Renal cortex interstitium (tissue), 15 donors: ENCODE measurements at places on chromosomes 1 and 21.

DNA sequence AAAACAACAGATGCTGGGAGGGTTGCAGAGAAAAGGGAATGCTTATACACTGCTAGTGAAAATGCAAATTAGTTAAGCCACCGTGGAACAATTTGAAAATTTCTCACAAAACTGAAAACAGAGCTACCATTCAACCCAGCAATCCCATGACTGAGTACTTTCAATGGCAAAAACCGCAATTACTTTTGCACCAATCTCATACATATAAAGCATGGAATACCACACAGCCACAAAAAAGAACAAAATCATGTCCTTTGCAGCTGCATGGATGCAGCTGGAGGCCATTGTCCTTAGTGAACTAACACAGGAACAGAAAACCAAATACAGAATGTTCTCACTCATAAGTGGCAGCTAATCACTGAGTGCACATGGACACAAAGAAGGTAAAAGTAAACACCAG, 6.3 kb upstream of the OR2T8 start:
- no peak for DNase-seq

GRCh38 chr1:156499194-156499841, 1.3 kb downstream of the MEF2D start:
- DNase-seq: peak; percentile 32

GRCh38 chr1:95233319-95233736, 682 bp upstream of the RWDD3 start:
- no peak for DNase-seq

DNA sequence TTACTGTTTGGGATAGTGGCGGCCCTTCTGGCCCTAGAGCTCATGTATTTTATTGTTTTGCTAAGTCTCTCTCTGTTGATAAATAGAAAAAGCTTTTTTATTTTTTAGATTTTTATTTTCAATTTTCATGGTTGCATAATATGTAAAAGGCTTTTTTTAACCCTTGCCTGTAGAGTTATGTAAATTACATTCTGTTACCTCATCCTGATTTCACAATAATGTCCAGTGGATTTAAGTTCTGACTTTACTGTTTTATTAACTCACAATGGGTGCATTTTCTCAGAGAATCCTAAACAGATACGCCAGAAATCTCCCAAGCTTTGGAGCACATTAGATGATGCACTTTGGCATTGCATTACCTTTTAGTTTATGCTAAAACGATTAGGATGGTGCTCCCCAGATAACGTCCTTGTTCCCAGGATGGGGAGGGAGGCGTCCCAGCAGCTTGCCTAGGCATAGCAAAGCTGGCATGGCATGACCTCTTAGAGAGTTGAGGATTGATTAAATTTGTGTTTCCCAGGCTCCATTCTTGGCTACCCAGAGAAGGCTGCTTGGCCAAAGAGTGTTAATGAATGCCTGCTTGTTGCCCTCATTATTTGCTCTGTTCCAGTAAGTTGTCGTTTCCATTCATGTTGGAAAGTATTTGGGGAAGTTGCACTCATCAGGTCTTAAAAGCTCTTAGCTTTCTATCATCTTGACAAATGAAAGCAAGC, 17.1 kb downstream of the UTP25 start:
- no peak for DNase-seq

DNA sequence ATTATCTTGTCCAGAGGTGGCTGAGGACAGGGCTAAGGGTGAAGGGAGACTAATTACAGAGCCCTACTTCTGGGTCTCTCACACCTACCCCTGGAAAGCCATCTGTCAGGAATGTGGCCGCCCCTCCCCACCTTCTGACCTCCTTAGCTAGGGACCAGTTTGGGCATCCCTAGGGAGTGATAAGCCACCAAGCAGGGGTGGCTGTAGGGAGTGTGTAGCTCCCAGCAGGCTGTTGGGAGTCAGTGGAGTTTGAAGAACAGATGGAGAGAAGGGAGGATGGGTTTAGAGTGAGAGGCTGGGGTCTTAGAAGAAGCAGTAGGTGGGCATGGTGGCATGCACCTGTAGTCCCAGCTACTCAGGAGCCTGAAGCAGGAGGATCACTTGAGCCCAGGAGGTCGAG, 808 bp upstream of the SERINC2 start:
- no peak for DNase-seq

DNA sequence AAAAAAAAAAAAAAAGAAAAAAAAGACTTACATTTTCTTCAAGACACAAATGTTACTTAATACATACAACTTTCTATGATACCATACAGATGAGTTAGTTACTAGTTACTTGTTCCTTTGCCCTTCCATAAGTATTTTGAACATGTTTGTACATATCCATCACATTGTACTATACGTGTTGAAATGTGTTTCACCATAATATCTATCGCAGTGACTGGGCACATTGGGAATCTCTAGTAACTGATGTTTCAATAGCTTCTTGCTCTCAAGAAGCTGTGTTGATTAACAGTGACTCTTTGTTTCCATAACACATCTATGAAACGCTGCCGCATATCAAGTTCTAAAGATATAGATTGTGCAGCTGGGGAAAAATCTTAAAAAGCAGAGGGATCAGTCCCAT, 42.9 kb downstream of the KLHL20 start:
- DNase-seq: no peak

DNA sequence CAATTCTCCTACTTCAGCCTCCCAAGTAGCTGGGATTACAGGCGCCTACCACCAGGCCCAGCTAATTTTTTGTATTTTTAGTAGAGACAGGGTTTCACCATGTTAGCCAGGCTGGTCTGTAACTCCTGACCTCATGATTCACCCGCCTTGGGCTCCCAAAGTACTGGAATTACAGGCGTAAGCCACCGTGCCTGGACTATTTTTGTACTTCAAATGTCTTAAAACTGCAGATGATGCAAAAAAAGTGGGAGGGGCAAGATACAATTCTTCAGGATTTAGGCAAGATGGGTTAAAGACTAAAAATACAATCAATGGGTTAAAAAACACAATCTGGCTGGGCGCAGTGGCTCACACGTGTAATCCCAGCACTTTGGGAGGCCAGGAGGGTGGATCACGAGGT, 4.7 kb downstream of the SCAF4 start:
- DNase-seq: no peak

DNA sequence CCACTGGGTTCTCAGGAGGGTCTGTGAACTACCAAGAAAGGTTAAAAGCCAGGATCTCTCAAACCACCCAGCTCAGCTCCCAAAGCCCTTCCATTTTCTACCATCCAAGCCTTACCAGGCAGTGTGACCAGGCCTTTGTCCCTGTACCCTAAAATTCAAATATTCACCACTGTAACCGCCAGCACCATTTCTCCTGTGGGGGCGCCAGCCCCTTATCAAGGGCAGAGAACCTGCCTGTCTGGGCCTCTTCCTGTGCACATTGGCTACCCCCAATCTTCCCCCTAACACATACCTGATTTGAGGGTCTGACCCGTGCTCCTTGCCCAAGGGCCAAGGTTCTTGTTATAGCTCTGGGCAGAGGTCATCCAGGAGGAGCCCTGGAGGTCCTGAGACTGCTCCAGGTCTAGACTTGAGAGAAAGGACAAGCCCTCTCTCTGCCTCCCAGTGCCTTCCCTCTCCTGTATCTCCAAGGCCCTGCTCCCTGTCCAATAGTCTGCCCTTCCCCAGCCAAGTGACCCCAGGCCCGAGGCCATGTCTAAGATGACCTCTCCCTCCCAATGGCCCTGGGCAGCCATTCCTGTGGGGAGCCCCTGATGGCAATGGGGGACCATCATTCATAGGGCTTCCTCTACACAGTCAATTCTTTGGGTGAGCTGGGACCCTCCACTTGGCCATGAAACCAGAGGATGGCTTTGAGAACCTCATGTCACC, 78.5 kb downstream of the FHAD1 start:
- DNase-seq: no peak

- DNase-seq: no peak
Observed at GRCh38 chr1:63173161-63173560, 149.2 kb upstream of the FOXD3 start.

DNA sequence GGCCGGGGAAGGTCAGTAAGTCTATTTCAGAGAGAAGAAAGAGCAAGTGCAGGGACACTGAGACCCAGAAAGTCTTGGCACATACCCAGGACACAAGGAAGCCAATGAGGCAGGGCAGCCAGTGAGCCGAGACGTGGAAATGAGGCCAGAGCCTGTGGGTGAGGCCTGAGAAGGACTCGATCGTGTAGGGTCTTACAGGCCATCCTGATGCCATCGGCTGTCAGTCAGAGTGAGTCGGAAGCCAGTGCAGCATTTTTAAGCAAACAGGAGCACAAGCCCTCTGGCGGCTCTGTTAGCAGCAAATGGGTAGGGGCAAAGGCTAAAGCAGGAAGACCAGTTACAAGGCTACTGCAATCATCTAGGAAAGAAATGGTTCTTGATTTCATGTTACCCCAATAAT, 6.1 kb upstream of the GJB3 start:
- DNase-seq: no peak

DNA sequence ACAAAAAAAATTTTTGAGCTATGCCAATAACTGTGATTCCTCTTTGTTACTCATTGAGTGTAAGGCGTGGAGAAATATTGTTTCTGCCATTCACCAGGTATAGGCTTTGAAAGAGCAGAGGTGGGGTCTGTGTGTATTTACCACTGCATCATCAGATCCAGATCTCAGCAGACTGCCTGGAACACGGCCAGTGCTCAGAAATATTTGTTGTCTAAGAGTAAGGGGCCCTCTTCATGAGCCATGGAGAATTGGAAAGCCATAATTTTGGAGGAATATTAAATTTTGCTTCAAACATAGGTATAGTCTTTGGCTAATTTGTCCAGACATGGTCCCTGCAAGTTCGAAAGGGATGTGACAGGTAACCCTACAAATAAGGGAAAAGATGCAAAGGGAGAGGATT, 231.3 kb upstream of the IRF2BP2 start:
- DNase-seq: no peak

DNA sequence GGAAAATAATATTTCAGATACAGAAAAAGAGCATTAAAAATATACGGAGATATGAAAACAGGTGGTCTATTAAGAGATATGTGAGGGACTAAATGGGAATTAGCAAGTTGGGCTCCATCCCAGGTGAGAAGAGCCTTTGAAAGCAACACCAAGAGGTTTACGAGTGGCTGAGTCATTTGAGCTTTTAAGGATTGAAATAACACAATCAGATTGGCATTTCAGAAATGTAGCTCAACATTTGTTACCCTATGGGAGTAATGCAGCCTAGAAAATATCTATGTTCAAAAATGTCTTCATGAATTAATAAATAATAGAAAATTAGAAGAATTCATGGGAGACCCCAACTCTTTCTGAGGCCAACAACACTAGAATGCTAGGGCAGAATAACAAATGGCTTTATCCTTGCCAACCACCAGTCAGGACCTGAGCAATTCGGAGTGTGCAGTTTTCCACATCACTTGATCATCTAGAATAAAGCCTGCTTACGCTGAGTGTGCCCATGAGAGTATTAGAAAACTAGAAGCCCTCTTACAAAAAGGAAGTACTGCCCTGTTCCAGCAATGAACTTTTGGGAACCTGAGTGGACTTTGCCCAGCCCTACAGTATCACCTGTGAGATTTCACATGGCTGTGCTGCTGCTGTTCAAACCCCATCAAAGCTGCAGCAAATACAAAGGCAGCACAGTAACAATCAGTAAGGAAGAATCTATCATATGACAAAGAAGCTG, 538.0 kb upstream of the CAMK1G start:
- no peak for DNase-seq

DNA sequence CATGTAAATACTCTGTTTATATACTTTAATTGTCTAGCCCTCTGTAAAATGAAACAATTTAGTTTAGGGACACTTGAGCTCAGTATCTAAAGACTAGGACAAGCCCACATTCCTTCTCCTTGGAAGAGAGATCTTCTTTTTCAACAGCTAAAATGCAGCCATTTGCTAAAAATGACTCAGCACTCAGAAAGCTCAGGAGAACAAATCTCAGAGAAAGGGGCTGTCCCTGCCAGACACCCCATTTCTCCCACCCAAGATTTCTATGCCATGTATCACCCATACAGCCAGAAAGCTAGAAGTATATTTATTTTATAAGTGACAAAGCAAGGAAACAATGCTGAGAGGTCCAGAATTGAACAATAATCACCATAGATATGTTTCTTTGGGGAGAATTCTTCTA, 23.2 kb upstream of the PRDX6 start:
- DNase-seq: no peak

- no peak for DNase-seq
Observed at GRCh38 chr1:226526801-226527595, 21.6 kb upstream of the STUM start.

GRCh38 chr1:193406901-193407300, 220.5 kb upstream of the B3GALT2 start:
- no peak for DNase-seq

GRCh38 chr1:24910751-24911650, 19.1 kb downstream of the RUNX3 start:
- no peak for DNase-seq

- no peak for DNase-seq
Observed at GRCh38 chr1:70361727-70362398, 7.3 kb upstream of the ANKRD13C start.

DNA sequence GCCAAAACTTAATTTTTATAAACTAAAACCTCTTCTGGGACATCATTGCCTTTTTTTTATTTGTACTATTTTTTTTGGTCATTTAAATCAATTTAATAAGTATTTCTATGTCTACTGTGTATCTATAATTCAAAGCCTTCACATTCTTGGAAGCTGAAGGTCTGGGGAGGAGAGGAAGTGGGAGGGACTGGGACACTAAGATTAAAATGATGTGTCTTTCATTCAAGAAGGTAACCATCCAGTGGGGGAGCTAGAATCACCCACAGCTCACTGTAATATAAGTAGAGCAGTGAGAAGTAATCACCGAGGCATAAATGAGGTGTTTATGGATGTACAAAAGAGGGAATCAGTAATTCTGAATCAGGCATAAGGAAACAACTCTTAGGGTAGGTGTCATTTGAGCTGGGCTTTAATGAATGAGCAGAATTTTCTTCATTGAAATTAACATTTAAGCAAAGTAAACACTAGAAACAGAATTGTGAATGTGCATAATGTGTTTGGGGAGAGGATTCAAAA, 52.8 kb downstream of the PTGER3 start:
- DNase-seq: no peak

- DNase-seq: no peak
Observed at GRCh38 chr1:43960798-43961197, 9.0 kb upstream of the DPH2 start.

DNA sequence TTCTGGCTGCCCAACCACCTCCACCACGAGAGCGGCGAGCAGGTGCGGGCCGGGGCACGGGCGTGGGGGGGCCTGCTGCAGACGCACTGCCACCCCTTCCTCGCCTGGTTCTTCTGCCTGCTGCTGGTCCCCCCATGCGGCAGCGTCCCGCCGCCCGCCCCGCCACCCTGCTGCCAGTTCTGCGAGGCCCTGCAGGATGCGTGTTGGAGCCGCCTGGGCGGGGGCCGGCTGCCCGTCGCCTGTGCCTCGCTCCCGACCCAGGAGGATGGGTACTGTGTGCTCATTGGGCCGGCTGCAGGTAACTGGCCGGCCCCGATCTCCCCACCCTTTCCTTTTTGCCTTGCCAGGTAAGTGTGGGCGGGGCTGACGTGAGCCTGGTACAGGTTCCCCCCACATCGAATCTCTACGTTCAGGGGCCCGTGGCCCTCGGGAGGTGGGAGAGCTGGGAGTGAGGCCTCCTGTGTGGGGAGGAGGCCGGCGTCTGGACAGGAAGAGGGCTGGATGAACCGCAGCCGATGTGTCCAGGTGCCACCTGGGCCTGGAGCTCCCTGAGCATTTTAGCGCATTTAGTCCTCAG, 51.7 kb downstream of the COL18A1 start:
- no peak for DNase-seq

- no peak for DNase-seq
Observed at GRCh38 chr1:10629091-10629815, 154.5 kb downstream of the PEX14 start.
